ENCODE measurements at places on chromosomes 11 and 22. TPM values are rescaled to one million over a fixed set of nuclear protein-coding genes. Genes with fewer than 3 reads are reported as not detected.

- no peak for DNase-seq
Measured at GRCh38 chr11:38598418-38598817, 2000.4 kb upstream of the RAG2 start.

DNA sequence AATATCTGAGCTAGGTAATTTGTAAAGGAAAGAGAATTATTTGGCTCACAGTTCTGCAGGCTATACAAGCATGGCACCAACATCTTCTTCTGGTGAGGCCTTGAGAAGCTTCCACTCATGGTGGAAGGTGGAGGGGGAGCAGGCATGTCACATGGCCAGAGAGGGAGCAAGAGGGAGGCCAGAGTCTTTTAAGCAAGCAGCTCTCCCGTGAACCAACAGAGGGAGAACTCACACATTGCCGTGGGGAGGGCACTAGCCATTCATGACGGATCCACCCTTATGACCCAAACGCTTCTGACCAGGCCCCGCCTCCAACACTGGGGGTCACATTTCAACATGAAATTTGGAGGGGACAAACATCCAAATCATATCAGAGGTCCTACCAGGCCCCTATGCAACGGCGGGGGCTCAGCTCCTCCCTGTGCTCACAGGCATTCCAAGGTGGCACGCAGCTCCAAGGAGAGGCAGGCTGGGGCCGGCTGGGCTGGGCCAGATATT lies 4.6 kb downstream of the C11orf96 start:
- no peak for DNase-seq

DNA sequence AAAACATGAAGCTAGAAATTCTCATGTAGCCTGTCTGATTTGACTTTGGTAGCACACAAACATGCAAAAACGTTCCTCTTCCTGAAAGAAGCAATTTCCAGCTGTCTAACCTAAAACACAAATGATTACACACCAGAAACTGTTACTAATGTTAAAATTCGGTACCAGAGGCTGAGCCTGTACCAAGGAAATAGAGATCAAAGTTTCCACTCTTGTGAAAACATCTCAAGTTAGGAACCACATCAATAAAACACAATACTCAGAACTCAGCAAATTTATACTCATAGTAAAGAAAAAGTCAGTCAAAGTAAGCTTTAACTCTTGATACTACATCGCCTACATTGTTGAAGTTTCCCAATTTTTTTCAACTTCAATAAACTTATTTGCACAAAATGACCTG lies 107.8 kb downstream of the FCHSD2 start:
- DNase-seq, result no peak

GRCh38 chr22:24686280-24686679 lies 83.3 kb downstream of the GGT1 start:
- DNase-seq, result no peak

GRCh38 chr11:29483831-29484230 lies 533.0 kb downstream of the KCNA4 start:
- no peak for DNase-seq

DNA sequence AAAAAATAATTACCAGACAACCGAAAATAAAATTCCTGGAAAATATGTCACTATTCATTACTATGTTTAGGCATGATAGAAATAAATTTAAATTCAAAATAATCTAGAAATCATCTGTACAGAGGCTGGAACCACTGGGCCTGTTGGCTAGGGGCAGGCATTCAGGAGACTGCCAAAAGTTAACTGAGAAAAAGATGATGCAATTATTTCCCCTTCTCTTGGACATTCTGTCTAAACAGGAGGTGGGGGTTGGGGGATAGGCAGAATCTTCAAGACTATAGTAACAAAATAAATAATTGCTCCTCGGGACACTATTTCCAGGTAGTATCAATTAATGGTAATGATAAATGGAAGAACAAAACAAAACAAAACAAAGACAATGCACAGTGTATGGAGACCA lies 14.1 kb downstream of the BTBD10 start:
- no peak for DNase-seq

DNA sequence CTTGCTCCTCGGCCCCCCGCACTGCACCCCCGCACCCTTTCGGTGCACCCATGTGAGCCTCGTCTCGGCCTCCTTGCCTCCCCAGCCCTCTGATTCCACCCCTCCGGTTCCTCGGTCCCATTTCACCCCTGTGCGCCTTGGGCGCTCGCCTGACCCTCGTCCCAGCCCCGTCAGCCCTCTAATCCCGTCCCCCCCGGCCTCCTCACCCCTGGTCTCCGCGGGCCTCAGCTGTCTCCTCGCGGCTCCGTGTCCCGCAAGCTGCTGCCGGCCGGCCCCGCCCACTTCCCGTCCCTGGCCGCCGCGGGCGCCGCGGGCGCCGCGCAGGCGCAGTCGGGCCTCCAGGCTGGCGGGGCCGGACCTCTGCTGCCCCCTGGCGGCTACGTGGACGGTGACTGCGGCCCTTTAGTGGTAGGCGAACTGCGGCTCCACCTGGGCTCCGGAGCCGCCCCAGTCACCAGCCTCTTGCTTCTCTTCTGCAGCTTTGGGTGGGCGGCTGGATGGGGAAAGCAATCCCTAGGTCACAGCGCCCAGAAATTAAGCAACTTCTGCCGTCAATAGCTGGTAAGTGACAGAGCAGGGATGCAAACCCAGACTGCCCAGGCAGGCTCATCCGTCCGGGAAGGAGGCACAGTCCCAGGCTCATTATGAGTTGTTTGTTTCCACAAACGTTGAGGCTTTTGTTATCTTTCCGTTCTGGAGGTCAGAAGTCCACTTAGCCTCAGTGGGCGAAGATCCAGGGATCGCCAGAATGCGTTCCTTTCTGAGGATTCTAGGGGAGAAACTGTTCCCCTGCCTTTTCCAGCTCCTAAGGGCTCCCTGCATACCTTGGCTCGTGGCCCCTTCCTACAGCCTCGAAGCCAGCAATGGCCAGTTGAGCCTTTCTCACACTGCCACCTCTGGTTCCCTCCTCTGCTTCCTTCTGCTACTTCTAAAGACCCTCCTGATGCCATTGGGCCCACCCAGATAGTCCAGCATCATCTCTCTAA lies at the start of gene PPM1F:
Gene PPM1F, minus strand, starts transcription at position 263 of the 986 bp plus-strand sequence. CDS start 6,800 bp downstream, outside the sequence.
- peak; percentile 91 for DNase-seq

DNA sequence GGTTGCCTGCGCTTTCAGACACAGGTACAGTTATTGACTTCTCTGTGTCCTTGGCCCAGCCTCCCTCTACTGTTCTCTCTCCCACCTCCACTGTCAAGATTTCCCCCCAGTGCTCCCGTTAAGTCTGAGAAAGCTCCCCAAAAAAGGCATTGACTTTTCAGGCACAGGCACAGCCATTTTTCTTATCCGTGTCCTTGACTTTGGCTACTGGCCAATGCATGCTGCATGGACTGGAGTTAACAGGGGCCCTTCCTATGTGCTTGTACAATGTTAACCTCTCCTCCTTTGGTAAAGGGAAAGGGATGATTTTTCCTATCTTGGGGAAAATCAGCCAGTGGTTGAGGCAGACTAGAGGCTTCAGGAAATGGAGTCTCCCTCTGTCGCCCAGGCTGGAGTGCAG lies 4.3 kb downstream of the APOL5 start:
- DNase-seq, result no peak

GRCh38 chr22:44561139-44561840 lies 63.3 kb upstream of the RTL6 start:
- no peak for DNase-seq

DNA sequence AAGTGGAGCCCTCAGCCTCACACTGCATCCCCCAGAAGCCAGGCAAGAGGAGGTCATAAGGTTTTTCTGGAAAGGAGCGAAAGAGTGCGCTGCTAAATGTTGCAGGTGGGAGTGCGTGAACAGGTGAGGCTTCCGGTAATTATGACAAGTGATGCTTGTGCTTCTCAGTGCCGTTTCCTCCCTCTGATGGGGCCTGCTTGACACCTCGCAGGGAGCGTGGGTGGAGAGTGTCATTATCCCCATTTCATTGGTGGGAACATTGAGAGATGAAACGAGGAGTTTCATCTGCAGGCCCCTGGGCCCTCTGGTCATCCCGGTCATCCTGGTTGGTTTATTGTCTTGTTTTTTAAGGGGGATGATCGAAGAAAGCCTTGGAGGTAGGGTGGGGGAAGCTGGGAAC lies 57.5 kb downstream of the BCR start:
- DNase-seq, result no peak

DNA sequence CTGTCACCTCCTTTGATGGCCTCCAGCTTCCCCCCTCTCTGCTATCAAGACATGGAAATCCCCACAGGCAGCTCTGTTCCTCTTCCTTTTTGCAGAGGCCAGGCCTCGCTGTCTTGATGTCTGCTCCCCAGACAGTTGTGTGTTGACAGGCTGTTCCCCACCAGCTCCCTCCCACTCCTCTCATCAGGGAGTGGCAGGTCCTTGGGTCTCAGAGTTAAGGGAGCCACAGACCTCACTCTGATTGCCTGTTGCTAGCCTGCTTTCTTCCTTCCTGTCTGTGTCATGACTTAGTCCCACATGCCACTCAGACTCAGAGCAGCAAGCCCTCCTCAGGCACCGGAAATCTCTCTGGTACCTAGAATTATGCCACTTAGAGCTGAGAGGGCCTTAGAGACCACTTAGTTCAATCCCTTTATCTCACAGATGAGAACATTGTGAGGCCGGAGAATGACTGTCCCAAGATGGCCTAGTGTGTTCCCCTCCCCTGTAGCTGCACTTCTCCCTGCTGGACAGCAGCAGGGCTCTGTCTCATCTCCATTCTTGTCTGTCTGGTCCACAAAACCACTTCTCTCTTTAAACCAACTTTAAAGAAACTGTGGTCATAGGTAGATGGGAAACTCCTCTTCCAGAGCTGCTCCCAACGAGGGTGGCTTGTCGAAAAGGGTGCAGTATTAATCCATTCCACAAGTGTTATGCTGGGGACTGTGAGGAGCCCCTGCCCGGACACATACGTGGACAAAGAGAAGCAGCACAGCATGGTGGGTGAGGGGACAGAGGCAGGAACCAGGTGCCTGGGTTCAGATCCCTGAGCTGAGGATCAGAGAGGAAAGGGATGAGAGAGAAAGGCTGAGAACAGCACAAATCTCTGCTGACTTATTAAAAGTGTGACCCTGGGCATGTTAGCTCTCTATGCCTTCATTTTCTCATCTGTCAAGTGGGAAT lies 4.2 kb downstream of the AMPD3 start:
- DNase-seq, result peak; percentile 68

DNA sequence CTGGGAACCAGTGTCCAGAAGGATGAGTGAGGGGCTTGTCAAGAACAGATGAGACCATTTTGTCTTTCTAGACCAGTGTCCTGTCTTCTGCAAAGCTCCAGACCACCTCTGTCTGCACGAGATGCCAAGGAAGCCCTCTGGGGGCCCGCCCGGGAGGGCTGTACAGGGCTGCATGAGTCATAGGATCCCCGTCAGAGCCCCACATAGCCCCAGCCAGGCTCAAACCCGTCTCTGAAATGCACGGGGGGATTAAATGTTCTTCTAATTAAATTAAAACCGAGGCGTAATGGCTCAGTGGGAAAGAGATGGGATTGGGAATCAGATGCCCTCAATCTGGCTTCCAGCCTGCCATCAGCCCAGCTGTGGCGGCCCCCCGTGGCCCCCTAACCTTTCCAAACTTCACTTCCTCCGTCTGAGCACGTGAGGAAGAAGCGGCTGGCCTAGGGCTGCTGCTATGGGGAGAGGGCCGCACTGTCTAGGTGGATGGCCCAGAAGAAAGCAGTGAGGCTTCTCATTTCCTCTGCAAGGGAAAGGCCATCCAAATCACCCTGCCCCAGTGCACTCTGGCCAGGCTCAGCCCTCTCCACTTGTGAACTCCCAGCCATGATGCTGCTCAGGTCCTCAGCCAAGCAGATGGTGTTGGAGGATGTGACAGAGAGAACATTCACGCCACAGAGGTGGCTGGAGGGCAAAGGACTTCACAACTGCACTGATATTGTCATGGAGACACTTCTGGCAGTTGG lies 32.8 kb downstream of the KCNQ1OT1 start:
- DNase-seq, result no peak

DNA sequence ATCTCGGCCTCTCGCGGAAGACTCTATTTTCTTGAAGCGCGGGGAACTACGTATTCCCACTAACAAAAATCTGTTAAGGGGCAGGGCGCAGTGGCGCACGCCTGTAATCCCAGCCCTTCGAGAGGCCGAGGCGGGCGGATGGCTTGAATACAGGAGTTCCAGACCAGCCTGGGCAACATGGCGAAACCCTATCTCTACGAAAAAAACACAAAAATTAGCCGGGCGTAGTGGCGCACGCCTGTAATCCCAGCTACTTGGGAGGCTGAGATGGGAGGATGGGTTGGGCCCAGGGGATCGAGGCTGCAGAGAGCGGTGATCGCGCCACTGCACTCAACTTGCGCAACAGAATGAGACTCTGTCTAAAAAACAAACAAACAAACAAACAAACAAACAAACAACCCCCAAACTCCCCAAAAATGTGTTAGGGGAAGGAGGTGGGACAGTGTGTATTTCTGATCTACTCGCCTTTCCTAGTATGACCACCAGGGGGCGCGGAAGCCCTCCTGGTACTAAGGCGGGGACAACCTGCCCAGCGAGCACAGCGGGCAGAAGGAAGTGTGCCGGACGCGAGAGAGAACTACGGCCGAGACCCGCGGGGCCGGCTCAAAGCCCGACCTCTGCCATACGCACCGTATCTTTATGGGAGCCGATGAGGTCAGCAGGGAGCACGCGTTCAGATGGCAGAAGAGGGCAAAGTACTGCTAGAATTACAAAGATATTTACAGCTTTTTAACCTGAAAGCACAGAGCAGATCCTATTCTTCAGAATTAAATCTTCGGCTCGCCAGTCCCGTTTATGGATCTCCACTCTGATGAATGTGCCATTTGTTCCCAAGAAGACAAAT lies 1.3 kb upstream of the STX3 start:
- peak; percentile 87 for DNase-seq

- peak; percentile 47 for DNase-seq
Measured at GRCh38 chr11:66317322-66317722, 478 bp upstream of the CD248 start.

- no peak for DNase-seq
Measured at GRCh38 chr11:15123849-15124248, 9.1 kb downstream of the INSC start.

GRCh38 chr11:725624-726202 lies 19.7 kb downstream of the EPS8L2 start:
- peak; percentile 61 for DNase-seq

- no peak for DNase-seq
Measured at GRCh38 chr22:20268279-20269012, at the start of gene RTN4R. RTN4R (minus strand) TSS chr22:20268318; CDS start chr22:20268092, 226 bp downstream.

DNA sequence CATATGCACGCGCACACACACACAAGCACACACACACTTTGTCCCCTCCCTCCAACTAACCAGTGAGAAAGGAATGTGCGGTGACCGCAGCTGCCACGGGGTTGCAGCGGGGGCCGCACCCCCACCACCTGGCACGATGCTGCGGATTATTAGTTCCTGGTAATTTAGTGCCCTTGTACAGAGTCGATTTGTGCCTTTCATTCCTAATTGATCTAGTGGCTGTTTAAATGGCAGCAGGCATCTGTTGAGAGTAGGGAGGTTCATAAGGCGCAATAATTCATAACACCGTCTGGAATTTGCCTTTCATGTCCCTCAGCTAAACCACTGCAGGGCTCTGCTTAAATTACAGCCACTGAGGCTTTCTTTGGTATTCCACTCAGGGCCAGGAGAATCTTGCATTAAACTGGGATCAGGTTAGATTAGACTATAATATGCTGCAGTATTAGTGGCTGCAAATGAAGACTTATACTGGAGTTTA lies 113.7 kb downstream of the FEZ1 start:
- DNase-seq, result no peak

GRCh38 chr11:115964091-115964490 lies 459.9 kb upstream of the CADM1 start:
- DNase-seq, result no peak

The NXPE2 gene
- total RNA-seq, result not detected

The LUZP2 gene
- not detected for total RNA-seq

The OR5AP2 gene
- not detected for total RNA-seq

The FAM111B gene
- total RNA-seq, result 26.7 TPM

The IFITM5 gene
- not detected for total RNA-seq

The KCNK4 gene
- total RNA-seq, result not detected

The PIWIL4 gene
- 1.6 TPM for total RNA-seq

The TEAD1 gene
- total RNA-seq, result 0.06 TPM

The LRRC55 gene
- total RNA-seq, result not detected

The ZC3H12C gene
- 1.4 TPM for total RNA-seq

All from natural killer cell treated with Interleukin-12 subunit alpha and Interleukin-12 subunit beta and Interleukin-15 and Interleukin-18, amount 100 ng/mL, for 72 hours (primary cell).